ENCODE measurements at places on chromosomes 3 and 15. TPM values are rescaled to one million over a fixed set of nuclear protein-coding genes. Genes with fewer than 3 reads are reported as not detected.

DNA sequence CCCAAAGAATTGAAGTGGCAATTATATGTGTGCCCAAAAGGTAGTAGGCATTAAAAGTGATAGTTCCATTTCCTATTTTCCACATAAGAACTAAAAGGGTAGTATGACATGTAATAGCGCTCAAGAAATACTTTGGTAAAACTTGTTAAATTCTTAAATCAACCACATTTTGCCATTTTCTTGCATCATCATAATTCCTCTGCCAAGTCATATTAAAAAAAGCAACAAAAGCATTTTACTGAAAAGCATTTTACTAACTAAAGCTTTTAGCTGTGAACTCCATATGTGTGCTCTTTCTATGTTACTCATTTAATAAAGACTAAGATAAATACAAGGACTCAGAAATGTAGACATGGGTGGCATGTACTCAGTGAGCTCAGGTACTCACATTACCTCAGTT lies 70.1 kb downstream of the GPR160 start:
- no peaks in the 10 kb centered on the region for H3K27me3 ChIP-seq
- H3K4me3 ChIP-seq, result no peak overlapping the region
- H3K36me3 ChIP-seq, result peaks cover 4% of the 10 kb centered on the region
- no peak for DNase-seq
- no peaks in the 10 kb centered on the region for H3K4me1 ChIP-seq

DNA sequence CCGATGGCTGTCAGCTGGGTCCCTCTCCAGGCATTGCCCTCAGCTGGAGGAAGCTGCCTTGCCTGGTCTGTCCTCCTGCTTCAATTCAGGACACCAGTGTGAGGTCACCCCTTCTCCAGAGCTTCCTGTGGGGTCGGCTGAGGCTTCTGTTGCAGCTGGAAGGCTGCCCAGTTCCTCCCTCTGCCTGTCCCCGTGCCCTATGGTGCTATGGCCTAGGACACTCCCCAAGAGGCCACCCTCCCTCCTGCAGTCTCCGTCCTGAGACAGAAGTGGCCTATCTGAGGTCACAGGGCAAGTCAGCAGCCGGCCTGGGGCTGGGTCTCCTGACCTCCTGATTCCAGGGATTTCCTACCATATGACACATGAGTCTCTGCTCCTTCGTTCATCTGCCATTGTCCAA lies 57.9 kb downstream of the RASGRF1 start:
- no peak overlapping the region for H3K4me3 ChIP-seq
- no peak for DNase-seq
- H3K27me3 ChIP-seq, result no peaks in the 10 kb centered on the region
- H3K4me1 ChIP-seq, result peaks cover 16% of the 10 kb centered on the region
- peaks cover 54% of the 10 kb centered on the region for H3K36me3 ChIP-seq

- H3K36me3 ChIP-seq, result no peaks in the 10 kb centered on the region
- DNase-seq, result no peak
- peak overlapping the region; percentile 43 for H3K27ac ChIP-seq
- no peak overlapping the region for H3K4me3 ChIP-seq
- H3K4me1 ChIP-seq, result no peaks in the 10 kb centered on the region
Measured at GRCh38 chr3:153903430-153903829, 217.8 kb upstream of the ARHGEF26 start.

GRCh38 chr3:129358772-129359371 lies 69.6 kb downstream of the EFCAB12 start:
- no peaks in the 10 kb centered on the region for H3K4me1 ChIP-seq
- H3K4me3 ChIP-seq, result no peak overlapping the region
- H3K27me3 ChIP-seq, result no peaks in the 10 kb centered on the region
- H3K27ac ChIP-seq, result no peak overlapping the region
- no peaks in the 10 kb centered on the region for H3K36me3 ChIP-seq

The SCG3 gene
- 25.4 TPM for total RNA-seq
